ENCODE measurements at places on chromosomes 1 and 21.

DNA sequence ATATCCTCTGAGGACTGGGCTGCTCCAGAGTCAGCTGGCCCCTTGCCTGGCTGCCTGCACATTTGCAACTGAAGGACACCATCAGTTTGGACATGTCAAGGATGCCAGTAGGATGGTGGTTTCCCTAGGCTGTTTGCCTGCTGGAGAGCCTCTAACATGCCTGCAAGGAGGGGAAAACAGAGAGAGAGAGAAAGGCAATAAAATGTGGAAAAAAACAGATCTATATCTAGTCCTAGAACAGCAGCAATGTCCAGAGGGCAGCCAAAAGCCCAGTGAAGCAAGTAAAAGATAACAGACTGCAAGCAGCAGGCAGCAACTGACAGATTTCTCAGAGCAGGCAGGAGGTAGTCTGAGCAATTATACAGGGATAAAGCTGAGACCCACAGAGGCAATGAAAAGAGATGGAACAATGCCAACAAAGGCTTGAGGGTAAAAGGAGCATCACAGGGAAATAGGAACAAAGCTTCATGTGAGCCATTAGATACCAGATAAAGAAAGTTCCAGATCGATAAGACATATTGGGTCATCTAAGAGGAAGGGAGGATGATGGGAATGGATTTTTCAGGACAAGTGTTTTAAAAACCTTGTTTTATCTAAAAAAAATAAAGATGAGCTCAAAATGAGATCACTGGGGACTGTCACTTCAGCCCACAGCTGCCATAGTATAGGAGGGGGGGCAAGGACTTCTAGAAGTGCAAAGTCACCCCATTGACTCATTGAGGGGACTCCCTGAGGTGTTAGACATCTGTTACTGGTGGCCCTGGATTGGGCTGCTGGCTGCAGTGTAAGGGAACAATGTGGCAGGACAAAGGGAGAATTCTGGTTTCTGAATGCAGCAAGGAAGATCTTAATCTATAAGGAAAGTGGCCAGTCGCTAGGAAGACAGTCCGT, 38.6 kb upstream of the GADD45A start:
- peak; percentile 11 for DNase-seq

DNA sequence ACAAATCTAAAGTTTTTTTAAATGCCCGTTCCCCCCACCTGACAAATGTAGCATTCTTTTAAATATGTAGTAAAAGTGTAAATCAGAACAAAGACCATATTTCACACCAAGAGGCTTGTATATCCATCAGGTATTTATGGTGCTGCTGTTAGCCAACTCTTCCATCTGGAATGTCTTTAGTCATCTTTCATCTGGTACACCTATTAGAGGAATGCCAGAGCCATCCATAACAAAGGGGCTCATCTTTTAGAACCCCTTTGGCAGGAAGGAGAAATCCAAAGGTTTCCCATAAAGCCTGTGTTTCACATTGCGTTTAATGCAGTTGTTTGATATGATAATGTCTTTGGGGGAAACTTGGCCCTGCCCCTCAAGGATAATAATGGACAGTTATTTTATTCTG, 79.3 kb upstream of the C1orf87 start:
- no peak for DNase-seq

GRCh38 chr1:222784916-222785315, 29.9 kb upstream of the DISP1 start:
- DNase-seq, result no peak

GRCh38 chr1:245800901-245801605, 646.3 kb downstream of the KIF26B start:
- DNase-seq, result no peak

DNA sequence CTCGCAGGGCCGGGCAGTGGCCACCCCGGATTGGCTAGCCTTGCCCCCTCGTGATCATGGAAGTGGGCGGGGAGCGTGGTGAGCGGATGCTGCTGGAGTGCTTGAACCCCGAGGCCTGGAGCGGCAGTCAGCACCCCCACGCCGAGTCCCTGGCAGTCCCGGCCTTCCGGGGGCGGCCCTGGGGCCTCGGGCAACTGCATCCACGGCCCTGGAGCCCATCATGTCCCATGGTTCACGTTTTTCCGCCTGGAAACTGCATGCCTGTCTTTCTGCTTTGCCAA, 45.6 kb downstream of the CDC7 start:
- no peak for DNase-seq

- DNase-seq, result no peak
Measured at GRCh38 chr1:233721004-233721595, 107.2 kb downstream of the KCNK1 start.

DNA sequence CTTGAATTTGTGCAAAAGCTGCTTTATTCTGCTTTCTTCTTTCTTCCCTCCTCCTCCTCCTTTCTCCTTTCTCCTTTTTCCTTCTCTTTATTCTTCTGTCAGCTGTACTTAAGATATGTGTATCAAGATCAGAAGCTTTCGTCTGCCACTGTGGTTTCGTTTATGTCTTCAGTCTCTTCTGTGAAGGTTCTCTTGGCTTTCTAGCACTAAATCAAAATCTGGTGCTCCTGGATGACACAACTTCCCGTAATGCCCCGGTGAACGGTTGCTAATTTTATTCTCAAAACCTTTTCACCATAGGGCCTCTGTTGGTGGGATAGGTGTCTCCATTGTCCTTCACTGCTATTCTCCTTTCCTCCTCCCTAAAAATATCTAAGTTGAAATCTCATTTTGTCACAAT, 5.0 kb downstream of the ATF6 start:
- DNase-seq, result no peak

- DNase-seq, result no peak
Measured at GRCh38 chr21:39048064-39048463, 135.2 kb downstream of the PSMG1 start.

- DNase-seq, result peak; percentile 23
Measured at GRCh38 chr1:115545791-115546733, 95.7 kb upstream of the VANGL1 start.

Data from stimulated activated CD4-positive, alpha-beta T cell treated with anti-CD3 and anti-CD28 coated beads, Interleukin-1b, Interleukin-23, amount 100 ng/mL, for 48 hours (primary cell).